ENCODE measurements at places on chromosomes 2 and 18.

DNA sequence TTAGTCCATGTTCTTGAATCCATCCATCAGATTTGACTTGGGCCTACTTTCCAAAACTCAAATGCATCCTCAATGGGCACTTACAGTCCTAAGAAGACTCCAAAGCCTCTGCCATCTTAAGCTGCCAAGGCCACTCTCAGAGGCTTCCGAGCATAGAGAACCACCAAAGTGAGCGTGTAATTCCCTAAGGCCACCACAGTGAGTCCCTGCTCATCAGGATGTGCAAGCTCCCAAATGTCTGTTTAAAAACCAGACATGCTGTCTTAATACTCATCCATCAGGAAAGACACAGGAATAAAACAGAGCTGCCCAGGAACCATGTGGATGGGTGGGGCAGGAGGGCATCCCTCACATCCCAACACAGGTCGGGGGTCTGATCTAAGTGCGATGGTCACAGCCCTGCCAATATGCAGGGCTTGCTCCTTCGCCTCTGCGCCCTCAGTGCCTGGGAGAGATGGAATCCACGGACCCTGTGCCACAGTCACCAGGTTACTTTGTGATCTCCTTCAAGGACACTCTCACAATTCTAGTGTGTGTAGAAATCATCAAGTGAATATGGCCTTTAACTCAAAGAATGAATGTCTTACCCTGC is 80.4 kb downstream of the POLR1A start:
- DNase-seq: no peak

DNA sequence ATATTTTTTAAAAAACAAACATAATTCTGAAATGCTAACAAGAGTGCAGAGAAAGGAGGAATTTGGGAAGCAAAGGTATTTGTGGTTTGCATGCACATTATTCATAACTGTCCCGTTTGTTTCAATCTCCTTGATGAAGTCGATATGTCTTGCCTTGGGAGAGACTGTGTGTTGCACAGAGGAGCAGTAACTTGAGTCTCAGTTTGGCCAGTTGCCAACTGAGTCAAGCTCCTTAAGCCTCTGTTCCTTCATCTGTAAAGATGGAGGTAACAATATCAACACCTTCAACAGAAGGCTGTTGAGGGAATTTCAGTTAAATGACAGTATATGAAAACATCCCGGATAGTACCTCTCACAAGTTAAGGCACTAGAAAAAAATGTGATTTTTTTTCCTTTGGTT is 226.2 kb downstream of the ASXL3 start:
- DNase-seq: no peak

DNA sequence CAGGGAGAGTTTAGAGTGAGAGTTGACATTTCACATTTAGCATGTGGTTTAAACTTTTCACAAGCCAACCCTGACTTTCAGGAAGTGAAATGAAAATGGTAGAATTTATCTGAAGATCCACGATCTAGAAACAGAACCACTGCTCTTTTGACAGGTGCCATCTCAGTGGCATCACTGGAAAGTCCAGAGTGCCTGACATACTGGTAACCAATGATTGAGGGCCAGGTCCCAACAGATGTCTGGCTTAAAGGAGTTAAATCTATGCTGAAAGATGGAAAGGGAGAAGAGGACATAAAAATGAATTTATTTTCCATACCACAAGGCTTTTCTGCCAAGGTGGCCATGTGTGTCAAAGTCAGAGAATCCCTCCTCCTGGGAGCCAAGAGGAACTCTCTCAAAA is 2.7 kb downstream of the IL36G start:
- no peak for DNase-seq

DNA sequence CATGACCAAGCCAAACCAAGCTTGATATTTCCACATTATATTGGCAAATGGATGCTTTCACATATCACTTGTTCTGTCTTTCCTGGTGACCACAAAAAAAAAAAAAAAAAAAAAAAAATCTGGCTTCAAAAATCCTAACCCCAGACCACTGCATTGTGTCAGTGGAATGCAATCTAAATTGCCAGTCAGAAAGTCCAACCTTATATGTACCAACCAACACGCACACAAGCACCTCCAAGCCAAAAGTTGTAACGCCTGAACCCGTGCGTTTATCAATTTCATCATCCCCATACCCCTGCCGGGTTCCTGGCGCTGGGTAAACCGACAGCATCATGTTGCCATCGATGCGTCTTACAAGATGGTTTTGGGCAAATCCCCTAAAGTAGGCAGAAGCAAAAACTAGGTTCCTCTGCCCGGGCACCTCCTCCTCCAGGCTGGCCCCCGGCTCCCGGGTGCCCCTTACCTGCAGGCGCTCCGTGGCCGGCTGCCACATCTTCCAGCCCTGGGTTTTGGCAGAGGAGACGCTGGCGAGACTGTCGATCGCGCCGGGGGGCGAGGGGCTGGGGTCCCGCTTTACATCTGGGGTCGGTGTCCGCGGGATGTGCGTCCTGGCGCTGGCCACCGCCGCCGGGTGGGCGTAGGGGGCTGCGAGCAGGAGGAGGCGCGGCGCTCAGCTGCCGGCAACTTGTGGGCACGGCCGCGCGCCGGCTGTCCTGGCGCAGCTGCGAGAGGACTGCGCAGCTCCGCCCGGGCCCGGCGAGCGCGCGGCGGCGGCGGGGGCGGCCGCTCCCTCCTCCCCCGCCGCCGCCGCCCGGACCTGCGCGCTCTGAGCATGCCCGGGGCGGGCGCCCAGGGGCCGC is at the start of gene PID1:
PID1 (minus strand) TSS at position 737 of the 860 bp plus-strand sequence; CDS start at position 493, 244 bp downstream.
- no peak for DNase-seq

- no peak for DNase-seq
Measured at GRCh38 chr2:231300020-231300721, 95.3 kb upstream of the B3GNT7 start.

- DNase-seq: no peak
Measured at GRCh38 chr18:79344208-79344581, 51.5 kb upstream of the NFATC1 start.

DNA sequence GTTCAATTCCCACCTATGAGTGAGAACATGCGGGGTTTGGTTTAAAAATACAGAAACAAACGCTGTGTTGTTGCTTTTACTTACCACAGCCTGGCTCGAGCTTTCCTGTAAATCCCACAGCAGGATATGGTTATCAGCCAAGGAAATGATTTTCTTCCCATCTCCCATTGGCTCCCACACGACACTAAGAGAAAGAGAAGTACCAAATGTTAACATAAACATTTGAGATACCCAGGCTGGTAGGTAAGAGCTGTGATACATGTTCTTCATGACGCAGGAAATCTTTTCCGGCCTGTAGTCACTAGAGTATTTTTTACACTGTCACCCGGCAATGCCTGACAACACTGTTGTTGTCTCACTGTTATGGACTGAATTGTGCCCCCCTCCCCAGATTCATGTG is 163.6 kb downstream of the EIPR1 start:
- DNase-seq: no peak
